ENCODE measurements at places on chromosomes 16 and 17.

GRCh38 chr17:80460429-80460834, 16.0 kb downstream of the NPTX1 start:
- no peak for DNase-seq

GRCh38 chr16:26137956-26138355, 446.2 kb downstream of the HS3ST4 start:
- DNase-seq = no peak

GRCh38 chr17:77753246-77753645, 205.3 kb upstream of the TNRC6C start:
- DNase-seq = no peak

GRCh38 chr16:54219709-54220108, 66.9 kb downstream of the IRX3 start:
- no peak for DNase-seq

DNA sequence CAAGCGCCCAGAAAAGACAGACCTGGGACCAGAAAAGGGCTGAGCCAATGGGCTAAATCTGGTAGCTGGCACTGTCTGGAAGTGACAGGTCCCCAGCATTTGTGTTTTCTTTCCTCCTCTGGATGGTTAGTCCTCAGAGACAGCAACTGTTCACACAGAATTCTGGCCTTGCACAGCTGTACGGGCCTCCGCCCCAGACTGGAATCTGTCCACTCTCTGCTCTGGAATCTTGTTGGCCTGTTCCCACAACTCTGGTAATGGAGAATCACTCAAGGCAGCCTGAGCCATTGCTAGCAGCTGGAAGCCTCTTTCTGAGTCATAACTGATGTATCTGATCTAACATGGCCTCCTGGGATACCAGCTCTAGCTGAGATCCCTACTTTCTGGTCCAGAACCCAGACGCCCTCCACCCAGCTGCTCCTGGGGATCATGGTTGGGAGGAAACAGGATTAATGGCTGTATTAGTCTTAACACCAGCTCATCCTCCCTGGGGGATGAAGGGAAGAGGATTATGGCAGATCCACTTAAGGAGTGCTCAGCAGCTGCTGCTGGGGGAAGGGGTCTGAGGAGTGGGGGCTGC, 9.1 kb downstream of the ZNF668 start:
- DNase-seq = no peak

- DNase-seq = peak; percentile 74
These were observed 2.5 kb downstream of the C1QTNF8 start for GRCh38 chr16:1093284-1094123.

GRCh38 chr16:65306300-65306699, 184.4 kb upstream of the CDH11 start:
- DNase-seq = no peak

DNA sequence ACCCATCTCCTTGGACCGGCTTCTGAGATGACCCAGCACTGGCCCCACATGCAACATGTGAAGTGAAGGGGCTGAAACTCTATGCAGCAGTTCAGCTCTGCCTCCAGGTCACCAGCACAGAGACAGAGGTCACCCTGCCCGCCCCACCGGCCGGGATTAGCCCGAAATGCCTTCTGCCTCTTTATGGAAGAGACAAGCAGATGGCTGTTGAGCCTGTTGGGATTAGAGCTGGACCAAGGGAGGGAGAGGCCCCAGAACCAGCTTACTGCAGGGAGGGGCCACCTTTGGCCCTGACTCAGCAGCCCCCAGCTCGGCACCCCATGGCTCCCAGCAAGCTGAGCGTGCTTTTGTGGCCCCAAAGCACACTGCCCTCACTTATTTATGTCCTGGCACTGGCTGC, 5.7 kb downstream of the AIPL1 start:
- no peak for DNase-seq

- peak; percentile 63 for DNase-seq
These were observed 45.7 kb upstream of the MRPS23 start for GRCh38 chr17:57895382-57896060.

- no peak for DNase-seq
These were observed 99.2 kb upstream of the ZNF750 start for GRCh38 chr17:82938873-82939620.

- DNase-seq = no peak
These were observed 108.5 kb downstream of the PCTP start for GRCh38 chr17:55859301-55859795.

DNA sequence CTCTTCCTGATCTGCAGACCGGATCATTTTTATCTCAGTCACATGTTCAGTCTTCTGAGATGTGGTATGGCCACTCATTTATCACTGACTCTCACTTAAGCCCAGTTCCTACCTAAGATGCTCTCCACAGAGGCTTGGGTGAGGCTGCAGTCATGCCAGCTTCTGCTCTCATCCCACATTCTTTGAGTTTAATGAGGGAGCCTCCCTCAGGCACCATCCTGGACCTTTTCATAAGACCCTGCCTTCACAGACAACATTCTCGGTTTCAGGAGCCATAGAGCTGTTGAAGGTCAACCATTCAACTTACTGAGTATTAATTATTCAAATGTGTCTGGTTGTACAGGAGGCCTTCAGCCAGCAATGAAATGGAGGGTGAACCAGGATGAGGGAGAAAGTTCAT, 23.6 kb upstream of the HNF1B start:
- no peak for DNase-seq

DNA sequence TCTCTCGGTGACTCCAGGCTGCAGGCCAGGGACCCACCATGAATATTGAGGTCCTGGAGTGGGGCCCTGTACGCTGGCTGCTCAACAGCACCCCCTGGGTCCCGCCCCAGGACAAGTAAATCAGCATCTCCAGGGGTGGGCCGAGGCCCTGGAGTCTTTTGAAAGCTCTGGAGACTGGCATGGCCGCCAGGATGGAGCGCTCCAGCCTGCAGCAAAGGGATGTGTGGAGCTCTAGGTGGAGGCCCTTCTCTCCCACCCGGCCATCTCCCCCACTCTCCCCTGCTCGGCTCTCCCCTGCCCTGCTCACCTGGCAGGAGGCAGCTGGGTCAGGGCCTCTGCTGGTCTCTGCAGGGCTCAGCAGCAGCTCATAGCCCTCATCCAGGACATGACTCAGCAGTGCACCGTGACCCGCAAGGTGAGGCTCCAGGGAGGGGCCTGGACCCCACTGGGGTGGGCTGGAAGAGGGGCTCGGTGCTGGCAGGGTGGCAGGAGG, 16.6 kb downstream of the SGSH start:
- DNase-seq = no peak

GRCh38 chr17:76784926-76785325, 47.0 kb downstream of the MFSD11 start:
- DNase-seq = no peak
